CD8-positive, alpha-beta memory T cell (primary cell): ENCODE measurements at places on chromosomes 5 and 9. TPM values are rescaled to one million over a fixed set of nuclear protein-coding genes. Genes with fewer than 3 reads are reported as not detected.

The IL5 gene
- total RNA-seq, result 84.3 TPM

The LCP2 gene
- 224 TPM for total RNA-seq

The PTGS1 gene
- 0.44 TPM for total RNA-seq

The QRFP gene
- total RNA-seq, result not detected

- DNase-seq, result no peak
Measured at GRCh38 chr5:123099514-123100151, 10.6 kb downstream of the PRDM6 start.

GRCh38 chr5:133854554-133854953 lies 113.9 kb downstream of the C5orf15 start:
- DNase-seq, result no peak

- DNase-seq, result no peak
Measured at GRCh38 chr5:15600035-15600434, 100.1 kb downstream of the FBXL7 start.

DNA sequence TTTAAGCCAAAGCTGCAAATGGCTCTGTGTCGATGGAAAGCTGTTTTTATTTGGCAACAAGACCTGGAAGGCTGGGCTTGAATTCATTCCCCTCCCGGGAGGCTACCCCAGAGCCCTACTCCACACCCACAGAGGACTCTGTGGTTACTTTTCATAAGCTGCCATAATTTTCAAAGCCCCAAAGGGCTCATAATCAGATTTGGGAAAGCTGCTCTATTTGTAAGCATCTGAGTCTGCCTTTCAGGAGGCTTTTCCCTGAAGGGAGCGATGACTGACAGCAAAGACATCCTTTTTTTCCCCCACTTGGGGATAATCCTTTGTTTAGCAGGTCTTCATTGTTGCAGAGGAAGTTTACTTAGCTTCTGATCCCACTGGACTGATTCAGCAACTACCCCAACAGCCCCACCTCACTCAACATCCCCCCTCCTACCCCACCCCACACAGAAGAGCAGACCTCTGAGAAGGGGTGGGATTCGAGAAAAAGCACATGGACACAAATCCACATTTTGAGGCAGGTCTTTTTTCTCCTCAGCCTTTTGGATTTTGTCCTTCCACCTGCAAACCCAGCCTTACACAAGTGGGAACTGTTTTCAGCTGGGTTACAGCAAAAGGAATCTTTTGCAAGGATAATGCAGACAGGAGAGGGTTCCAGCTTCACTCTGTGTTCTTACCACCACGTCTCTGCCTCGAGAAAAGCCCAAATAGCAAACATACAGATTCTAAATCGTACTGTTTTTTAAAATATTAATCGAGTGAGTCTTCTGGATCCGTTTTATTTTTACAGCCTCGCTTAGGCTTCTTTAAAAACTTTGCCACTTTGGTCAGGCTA lies 244.4 kb upstream of the TUT7 start:
- no peak for DNase-seq

- no peak for DNase-seq
Measured at GRCh38 chr9:116285320-116285719, 131.7 kb downstream of the PAPPA start.

DNA sequence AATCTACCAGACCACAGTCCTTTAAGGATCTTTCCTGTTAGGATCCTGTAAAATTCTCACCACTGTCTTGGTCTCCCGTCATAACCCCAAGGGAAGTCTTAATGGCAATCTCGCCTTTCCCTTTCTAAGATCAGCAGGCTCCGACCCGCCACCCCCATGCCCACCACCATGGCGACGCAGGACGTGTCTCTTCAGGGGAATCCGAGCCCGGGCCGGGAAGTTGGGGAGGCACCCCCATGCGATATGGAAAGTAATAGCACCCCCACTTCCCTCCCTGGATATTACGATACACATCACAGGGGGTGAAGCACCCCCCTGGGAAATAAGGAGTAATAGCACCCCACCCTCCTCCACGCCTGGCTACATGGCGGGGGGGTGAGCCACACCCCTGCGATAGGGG lies 8.3 kb upstream of the STK32A start:
- no peak for DNase-seq

DNA sequence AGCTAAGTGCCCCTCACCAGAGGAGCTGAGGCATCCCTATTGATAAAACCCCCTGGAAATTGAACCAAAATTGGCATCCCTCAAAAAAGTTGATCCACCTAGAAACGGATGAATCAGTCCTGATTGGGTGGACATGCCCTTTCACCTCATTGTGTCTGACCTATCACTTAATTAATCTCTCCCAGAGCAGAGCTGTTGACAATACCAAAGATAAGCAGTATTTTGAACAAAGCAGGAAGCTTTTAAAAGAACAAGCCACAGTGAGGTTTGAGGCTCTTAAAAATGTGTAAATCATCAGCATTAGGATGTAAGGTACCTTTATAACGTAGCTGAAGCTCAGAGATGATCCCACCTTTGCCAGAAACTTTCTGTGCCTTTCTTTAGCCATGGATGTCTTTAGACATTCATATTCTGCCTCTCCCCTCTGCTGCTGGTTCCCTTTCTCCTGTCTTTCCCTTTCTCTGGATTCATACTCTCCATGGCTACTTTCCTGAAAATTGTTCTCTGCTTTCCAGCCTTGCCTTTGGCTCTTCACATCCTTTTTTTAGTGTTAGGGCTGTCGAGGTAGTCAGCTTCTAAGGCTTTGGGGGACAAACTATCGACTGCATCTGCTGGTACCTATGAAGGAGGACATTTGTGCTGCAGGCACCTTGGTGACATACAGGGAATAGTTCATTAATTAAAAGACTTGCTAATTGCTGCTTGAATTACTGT lies 7.8 kb upstream of the LHX2 start:
- no peak for DNase-seq

DNA sequence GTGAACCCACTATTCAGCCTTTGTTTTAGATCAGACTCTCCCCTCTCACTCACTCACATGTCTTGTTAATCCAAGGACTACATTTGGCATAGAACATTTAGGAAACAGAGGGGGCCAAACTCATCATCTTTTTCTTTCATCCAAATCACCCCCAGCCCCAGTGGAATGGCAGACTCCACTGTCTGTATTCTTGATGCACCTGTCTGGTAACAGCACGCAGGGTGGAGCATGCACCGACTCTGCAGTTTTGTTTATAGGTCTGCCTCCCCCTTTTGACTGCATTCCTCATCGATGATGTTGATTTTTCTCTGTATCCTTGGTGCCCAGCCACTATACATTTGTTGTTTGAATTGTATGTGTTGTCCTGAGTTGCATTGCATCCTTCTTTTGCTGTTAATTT lies 66.0 kb downstream of the ANGPTL2 start:
- no peak for DNase-seq

- DNase-seq, result peak; percentile 94
Measured at GRCh38 chr5:177133096-177133852, at the start of gene NSD1. Gene NSD1 (plus strand): TSS chr5:177133773. CDS start chr5:177135104, 1,331 bp downstream.

GRCh38 chr9:128627127-128627715 lies 29.4 kb downstream of the DYNC2I2 start:
- DNase-seq, result no peak

- DNase-seq, result no peak
Measured at GRCh38 chr9:30506749-30507148, 1877.7 kb upstream of the ACO1 start.

DNA sequence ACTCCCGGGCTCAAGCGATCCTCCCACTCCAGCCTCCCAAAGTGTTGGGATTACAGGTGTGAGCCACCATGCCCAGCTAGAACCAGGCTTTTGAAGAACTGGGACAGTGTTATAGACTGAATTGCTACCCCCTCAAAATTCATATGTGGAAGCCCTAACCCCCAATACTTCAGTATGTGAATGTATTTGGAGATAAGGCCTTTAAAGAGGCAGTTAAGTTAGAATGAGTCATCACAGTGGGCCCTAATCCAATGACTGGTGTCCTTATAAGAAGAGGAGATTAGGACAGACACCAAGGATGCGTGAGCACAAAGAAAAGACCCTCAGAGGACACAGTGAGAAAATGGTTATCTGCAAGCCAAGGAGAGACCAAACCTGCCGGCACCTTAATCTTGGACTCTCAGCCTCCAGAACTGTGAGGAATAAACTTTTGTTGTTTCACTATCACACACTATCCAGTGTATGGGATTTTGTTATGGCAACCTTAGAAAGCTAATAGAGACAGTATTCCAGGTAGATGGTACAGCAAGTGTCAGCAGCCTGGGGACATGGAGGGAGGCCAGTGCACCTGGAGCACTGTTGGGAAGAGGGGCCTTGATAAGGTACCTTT lies 31.4 kb upstream of the ERGIC1 start:
- no peak for DNase-seq
